Esophagus mucosa (tissue), 1 donor: ENCODE measurements at places on chromosomes 11 and 22. TPM values are rescaled to one million over a fixed set of nuclear protein-coding genes. Genes with fewer than 3 reads are reported as not detected.
A peak's percentile ranks its signal among the peaks of the same experiment; 100 is the strongest.

- peak; percentile 64 for ATAC-seq
Measured at GRCh38 chr11:33362051-33362910, 105.1 kb downstream of the HIPK3 start.

- ATAC-seq, result no peak
Measured at GRCh38 chr22:22584722-22585121, 25.7 kb upstream of the PRAME start.

- no peak for ATAC-seq
Measured at GRCh38 chr11:17400048-17400775, 11.8 kb upstream of the KCNJ11 start.

DNA sequence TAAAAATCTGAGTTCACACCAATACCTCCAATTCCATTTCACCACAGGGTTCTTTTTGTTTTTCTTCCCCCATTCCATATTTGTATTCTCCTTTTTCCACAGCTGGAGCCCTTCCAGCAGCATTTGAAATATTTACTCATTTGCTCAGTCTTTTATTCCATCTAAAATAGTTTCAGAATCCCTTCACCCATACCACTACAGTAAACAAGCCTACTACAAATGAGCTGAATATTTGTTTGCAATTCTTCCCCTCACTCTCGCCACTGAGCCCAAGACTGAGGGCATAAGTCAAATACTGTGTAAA, 46.4 kb downstream of the ZNF143 start:
- ATAC-seq, result no peak

DNA sequence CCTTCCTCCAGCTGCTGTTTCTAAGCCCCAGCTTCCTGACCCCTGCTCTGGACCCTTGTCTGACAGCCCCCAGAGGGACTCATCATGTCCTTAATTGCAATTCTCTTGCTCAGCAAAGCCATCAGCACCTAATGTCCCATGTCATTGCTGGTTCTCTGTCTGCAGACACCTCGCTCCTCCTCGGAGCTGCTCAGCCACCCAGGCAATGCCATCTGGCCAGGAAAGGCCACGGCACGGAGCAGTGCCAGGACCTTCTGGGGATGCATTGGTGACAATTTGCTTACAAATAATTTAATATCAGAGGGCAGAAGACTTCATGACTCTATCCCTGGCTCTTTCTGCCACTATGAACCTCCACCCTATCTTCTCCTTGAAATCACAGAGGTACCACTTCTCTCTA, 107.0 kb upstream of the THY1 start:
- ATAC-seq, result no peak

GRCh38 chr11:114317787-114318137, 21.6 kb downstream of the NNMT start:
- ATAC-seq, result no peak

GRCh38 chr11:109795234-109795633, 298.0 kb upstream of the ZC3H12C start:
- ATAC-seq, result no peak

GRCh38 chr11:97772705-97773104, 1248.0 kb upstream of the CNTN5 start:
- ATAC-seq, result no peak

- peak; percentile 56 for ATAC-seq
Measured at GRCh38 chr11:117073539-117073938, 24.7 kb downstream of the SIK3 start.

GRCh38 chr11:130160498-130161155, 1.0 kb downstream of the ST14 start:
- no peak for ATAC-seq

DNA sequence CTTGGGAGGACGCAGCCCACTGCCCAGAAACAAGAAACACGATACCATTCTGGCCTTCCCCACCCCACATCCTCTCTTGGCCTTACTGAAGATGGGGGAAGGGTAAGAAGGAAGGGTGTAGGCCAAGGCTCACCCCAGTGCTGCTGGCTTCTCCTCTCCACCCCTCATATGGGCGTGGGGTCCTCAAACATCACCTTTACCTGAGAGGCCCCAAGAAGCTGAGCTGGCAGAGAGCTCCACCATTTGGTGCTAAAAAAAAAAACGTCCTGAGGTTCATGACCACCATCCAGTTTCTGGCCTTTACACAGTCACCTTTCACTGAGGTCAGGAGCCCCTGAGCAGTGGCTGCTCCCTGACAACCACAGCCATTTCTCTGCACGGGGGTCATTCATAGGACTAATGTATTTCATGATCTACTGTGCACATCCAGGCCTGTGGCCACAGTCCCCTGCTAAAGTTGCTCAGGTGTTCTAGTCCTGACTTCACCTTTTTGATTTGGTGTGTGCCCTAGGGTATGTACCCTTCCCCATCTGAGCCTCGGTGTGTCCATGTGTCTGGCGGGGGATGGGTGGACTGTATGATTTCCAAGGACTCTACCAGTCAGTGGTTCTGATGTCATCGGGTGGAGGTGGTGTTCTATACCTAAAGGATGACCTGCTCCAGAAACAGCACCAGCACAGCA, 15.1 kb downstream of the RHOG start:
- no peak for ATAC-seq

DNA sequence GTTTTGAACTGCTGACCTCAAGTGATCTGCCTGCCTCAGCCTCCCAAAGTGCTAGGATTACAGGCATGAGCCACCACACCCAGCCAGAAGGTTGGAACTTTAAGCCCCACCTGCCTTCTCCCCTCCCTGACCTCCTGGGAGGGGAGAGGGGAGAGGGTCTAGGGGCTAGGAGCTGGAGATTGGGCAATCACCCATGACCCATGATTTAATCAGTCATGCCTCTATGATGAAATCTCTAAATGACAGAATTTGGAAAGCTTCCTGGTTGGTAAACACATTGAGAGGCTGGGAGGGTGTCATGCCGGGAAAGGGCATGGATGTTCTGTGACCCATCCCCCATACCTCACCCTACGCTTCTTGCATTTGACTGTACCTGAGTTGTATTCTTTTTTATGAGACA, 17.1 kb upstream of the TFIP11 start:
- ATAC-seq, result peak; percentile 86

The IFITM10 gene
- total RNA-seq, result 0.96 TPM

- ATAC-seq, result peak; percentile 72
Measured at GRCh38 chr11:6568191-6568918, 35.1 kb downstream of the RRP8 start.

The SLC22A8 gene
- not detected for total RNA-seq

- ATAC-seq, result no peak
Measured at GRCh38 chr11:108636222-108636621, 28.6 kb upstream of the DDX10 start.

The NAALAD2 gene
- total RNA-seq, result 0.16 TPM

The LDHAL6A gene
- total RNA-seq, result not detected

The HTATIP2 gene
- 39.5 TPM for total RNA-seq

- no peak for ATAC-seq
Measured at GRCh38 chr11:78666675-78667160, 92.1 kb upstream of the NARS2 start.
